Type B pancreatic cell (in vitro differentiated cells): ENCODE measurements at places on chromosomes 13 and 19.

GRCh38 chr19:47124937-47125668 lies 5.5 kb upstream of the SAE1 start:
- no peaks in the 10 kb centered on the region for H3K36me3 ChIP-seq
- H3K4me1 ChIP-seq = peaks cover 9% of the 10 kb centered on the region
- H3K27me3 ChIP-seq = no peaks in the 10 kb centered on the region
- H3K4me3 ChIP-seq = no peak overlapping the region
- peak overlapping the region; percentile 62 for H3K27ac ChIP-seq

DNA sequence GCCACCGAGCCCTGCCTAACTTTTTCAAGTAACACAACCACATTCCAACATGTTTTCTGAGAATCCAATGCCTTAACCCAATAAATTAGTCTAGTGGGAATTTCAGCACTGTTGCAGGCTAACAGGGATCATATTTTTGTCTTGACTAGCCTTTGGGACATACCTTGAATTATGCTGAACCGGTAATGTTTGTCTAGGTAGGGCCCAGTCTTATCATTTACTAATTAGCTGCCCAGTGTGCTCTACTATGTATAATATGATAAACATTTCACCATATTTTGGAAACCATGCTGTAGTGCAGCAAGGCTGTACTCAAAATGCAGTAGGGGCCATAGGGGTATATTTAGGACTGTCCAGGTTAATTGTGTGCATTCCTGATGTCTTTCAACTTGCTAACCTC lies 3.3 kb upstream of the PDS5B start:
- H3K4me1 ChIP-seq = no peaks in the 10 kb centered on the region
- H3K36me3 ChIP-seq = no peaks in the 10 kb centered on the region
- DNase-seq = no peak
- H3K27me3 ChIP-seq = no peaks in the 10 kb centered on the region
- no peak overlapping the region for H3K27ac ChIP-seq

- DNase-seq = no peak
- H3K4me1 ChIP-seq = no peaks in the 10 kb centered on the region
- no peak overlapping the region for H3K4me3 ChIP-seq
- no peak overlapping the region for H3K27ac ChIP-seq
Measured at GRCh38 chr13:98613591-98613990, 36.7 kb upstream of the STK24 start.

DNA sequence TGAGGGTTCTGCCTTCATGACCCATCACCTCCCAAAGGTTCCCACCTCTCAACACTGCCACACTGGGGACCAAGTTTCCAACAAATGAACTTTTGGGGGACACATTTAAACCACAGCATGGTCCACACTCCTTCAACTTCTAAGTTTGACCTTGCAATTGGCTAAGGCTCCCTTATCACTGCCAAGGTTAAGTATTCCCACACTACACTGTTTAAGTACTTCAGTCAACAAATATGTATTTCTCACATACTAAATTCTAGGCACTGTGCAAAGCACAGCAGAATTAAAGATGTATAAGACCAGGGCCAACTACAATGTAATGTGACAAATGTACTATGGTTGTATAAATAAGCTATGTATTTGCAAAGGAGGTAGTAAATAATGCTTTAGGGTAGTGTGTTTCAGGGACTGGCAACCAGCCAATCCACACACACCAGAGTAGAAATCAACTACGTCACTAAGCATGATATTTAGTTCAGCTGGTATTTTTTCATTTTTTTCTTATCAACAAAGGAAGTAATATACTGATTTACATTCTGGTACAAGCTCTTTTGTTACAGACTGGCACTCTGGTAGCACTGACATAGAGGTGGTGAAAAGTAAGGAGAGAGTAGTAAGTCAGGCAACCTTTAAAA lies 12.2 kb downstream of the NUFIP1 start:
- no peak overlapping the region for H3K27ac ChIP-seq
- no peak for DNase-seq
- peaks cover 25% of the 10 kb centered on the region for H3K36me3 ChIP-seq
- no peak overlapping the region for H3K4me3 ChIP-seq

DNA sequence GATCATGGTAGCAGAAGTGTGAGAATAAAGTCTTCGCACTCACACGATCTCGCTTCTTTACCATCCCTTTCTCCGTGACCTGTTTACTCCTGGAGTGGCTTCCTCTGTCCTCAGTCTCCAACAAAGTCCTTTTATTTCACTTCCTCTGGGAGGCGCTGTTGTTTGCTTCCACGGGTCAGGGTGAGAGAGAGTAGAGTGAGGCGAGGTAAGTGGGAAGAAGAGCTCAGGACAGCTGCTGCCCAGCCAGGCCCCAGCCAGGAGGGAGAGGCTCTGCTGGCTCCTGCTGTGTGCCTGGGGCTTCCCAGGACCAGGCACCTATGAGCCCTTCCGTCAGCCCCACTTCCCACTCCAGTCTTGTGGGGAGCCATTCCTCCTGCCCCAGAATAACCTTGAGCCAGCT lies 242.1 kb downstream of the FGF9 start:
- peaks cover 15% of the 10 kb centered on the region for H3K27me3 ChIP-seq
- no peak for DNase-seq
- H3K27ac ChIP-seq = no peak overlapping the region
